ENCODE measurements at places on chromosomes 6 and 20.

- DNase-seq = no peak
Observed at GRCh38 chr20:21280522-21281016, 22.6 kb upstream of the XRN2 start.

DNA sequence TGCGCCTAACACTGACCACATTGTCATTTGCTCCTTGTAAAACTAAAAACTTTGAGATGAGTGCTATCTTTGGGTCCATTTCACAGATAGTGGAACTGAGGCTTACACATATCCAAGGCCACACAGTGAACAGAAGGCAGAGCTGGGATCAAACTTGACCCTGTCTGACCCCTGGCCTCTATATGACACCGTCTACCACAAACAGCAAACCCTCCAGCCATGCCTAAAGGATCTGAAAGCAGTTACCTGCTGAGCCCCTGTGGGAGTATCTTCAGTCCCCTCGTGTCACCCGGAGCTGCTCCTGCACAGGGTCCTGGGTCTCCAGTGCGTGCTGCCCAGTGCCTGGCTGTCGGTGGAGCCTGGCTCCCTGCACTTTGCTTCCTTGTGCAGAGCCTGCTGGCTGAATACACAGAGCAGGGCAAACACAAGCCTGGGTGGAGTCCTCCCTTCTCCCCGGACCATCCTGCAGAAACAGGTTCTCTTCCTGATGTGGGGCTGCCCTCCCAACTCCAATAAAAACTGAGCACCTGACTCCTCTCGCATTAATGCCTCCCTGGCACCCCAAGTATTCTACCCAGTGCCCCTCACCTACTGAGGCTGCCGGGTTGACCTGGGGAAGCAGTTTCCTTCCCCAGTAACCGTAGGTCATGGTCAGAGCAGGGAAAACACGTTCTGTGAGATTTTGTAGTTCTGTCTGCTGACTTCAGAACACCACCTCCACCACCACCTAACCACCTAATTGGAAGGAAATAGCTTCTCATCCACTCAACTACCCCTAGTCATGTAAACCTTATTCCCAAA, at the start of gene BCAS1:
Gene BCAS1 (minus strand): TSS at position 408 of the 801 bp plus-strand sequence. CDS start 11,876 bp downstream, outside the sequence.
- DNase-seq = no peak

DNA sequence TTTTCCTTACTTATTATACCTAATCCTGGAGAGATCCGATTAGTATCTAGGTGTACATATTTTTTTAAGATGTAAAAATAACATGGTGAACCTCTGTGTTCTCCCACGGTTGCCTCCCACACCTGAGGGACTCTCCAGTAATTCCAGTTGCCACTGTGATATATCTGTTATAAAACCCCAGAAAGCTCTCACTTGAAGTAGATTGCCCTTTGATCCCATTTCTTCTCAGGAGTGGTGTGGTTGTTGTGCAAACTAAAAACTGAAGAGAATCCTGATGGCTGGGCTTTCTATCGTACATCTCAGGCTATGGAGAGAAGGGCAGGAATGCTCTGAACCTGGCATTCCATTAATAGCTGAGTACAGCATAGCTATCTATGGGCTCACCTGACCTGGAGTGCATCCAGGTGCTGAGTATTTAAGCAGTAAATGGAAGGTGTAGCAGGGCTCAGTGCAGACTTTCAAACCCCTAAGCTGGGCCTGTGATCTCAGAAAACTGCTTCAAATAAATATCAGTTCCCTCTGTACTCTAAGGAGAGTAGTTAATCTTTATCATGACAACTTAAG, 41.0 kb downstream of the VGLL2 start:
- peak; percentile 5 for DNase-seq

DNA sequence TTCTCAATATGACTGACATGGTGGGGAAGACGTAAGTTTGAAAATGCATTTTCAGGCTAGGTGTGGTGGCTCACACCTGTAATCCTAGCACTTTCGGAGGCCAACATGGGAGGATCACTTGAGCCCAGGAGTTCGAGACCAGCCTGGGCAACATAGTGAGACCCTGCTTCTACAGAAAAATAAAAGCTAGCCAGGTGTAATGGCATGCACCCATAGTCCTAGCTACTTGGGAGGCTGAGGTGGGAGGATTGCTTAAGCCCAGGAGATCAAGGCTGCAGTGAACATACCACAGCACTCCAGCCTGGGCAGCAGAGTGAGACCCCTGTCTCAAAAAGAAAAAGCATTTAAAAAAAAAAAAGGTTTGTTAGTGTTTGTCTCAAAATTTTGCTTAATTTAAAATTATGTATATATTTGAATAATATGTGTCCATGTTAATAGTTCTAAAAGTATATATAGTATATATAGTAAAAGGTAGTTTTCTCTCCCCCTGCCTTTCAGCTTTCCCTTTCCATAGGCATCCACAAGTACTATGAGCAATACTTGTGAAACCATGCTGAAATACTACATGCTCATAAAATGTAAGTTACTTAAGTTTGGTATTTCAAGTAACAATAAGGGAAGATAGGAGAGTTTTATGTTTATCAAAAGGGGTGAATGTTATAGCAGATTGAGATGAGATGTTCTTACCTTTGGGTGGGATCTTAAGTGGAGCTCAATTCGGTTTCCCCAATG, 15.1 kb downstream of the PTPRA start:
- DNase-seq = no peak

DNA sequence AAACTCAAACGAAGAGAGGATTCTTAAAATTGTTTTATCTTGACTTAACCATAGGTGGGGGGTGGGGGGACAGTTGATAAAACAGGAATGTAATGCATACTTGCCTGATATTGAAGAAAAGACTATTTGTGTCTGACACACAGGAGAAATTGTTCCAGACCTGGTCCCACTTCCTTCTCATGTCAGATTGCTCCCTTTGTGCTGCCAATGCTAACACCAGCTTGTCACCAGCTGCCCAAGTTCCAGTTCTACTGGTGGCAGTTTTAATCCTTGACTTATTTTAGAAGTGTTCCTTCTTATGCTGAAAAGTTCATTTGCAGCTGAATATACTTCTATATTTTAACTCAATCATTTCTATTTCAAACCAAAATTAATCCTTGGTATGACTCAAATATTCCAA, 127.3 kb downstream of the GMDS start:
- no peak for DNase-seq

GRCh38 chr6:38207375-38207774, 387.8 kb downstream of the ZFAND3 start:
- DNase-seq = no peak

- no peak for DNase-seq
Observed at GRCh38 chr6:56949925-56950495, 4.9 kb upstream of the BEND6 start.

DNA sequence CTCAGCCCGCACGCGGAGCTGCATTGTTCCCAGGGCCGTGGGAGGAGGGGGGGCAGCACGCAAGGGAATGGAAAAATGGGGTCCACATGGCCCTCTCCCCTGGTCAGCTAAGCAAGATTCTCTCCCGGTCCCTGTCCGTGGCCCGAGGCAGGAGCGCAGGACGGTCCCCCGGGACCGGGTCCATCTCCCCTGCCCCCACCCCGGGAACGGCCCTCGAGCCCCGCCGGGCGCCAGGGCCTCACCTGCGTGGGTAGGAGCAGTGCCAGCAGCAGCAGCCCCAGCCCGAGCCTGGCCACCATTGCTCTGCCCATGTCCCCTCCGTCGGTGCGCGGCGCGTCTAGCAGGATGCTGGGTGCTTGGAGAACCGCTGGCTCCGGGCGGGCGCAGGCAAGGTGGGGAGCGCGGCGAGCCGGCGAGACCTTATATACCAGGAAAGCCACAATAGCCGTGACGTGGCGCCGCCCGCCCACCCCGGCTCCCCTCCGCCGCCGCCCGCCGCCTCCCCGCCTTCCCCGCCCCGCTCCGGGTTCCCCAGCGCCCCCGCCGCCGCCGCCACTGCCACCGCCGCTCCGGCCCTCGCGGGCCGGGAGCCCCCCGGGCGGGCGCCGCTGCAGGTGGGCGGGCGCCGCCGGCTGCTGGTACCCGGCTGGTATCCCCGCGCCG, at the start of gene CD24:
Gene CD24 (minus strand): TSS at position 394 of the 663 bp plus-strand sequence. CDS start 83 bp downstream, at position 311.
- peak; percentile 51 for DNase-seq

DNA sequence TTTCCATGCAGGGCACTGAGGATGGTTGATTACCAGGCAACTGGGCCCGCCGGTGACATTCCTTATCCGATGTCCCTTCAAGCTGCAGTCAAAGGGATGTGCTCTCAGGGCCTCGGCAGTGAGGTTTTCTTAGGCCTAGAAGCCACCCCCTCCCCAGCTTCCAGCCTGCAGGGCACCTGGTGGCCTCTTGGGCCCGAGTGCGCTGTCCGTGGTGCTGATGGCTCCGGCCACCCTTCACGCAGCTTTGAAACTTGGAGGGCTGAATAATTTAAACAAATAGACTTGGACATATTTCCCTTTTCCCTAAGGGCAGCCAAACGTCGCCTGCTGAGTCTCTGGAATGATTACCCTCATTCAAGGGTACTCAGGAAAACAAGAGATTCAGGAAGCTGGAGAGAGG, 8.9 kb upstream of the MLN start:
- DNase-seq = peak; percentile 62

GRCh38 chr20:2299301-2299700, 3.5 kb downstream of the TGM3 start:
- DNase-seq = no peak

DNA sequence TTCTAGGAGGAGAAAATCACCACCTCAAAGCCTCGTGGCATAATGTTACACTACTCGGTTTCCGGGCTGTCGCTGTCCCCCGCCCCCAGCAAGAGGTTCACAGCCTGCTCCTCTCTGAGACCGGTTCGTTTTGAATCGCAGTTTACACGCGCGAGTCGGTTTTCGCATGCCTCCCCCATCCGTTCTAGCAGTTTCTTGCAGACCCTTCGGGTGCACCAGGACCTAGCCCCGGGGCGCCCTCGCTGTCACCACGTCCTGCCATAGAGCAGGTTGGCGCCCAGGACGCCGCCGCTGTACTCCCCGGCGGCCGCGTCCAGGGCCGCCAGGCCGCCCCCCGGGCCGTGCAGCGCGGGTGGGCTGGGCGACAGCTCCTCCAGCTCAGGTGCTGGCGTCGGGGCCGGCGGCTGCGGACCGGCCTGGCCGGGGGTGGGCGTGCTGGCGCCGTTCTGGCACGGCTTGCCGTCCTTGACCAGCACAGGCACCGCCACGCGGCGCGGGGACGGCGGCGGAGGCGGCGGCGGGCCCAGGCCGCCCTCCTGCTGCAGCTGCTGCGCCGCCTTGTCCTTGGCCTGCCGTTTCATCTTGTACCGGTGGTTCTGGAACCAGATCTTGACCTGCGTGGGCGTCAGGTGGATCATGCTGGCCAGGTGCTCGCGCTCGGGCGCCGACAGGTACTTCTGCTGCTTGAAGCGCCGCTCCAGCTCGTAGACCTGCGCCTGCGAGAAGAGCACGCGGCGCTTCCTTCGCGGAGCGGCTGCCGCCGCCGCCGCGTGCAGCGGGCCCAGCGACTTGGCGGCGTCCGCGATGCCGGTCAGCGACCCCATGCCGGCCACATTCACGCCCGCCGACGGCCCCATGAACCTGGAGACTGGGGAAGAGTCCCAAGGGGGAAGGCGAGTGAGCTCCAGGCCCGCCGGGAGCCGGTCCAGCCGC, 1.4 kb downstream of the NKX2-4 start:
- DNase-seq = no peak

- DNase-seq = no peak
Observed at GRCh38 chr20:19259141-19259591, 46.7 kb downstream of the SLC24A3 start.

GRCh38 chr20:59082077-59082740, 39.6 kb upstream of the PRELID3B start:
- DNase-seq = peak; percentile 64

GRCh38 chr6:150133686-150134085, 9.2 kb upstream of the PPP1R14C start:
- DNase-seq = no peak

DNA sequence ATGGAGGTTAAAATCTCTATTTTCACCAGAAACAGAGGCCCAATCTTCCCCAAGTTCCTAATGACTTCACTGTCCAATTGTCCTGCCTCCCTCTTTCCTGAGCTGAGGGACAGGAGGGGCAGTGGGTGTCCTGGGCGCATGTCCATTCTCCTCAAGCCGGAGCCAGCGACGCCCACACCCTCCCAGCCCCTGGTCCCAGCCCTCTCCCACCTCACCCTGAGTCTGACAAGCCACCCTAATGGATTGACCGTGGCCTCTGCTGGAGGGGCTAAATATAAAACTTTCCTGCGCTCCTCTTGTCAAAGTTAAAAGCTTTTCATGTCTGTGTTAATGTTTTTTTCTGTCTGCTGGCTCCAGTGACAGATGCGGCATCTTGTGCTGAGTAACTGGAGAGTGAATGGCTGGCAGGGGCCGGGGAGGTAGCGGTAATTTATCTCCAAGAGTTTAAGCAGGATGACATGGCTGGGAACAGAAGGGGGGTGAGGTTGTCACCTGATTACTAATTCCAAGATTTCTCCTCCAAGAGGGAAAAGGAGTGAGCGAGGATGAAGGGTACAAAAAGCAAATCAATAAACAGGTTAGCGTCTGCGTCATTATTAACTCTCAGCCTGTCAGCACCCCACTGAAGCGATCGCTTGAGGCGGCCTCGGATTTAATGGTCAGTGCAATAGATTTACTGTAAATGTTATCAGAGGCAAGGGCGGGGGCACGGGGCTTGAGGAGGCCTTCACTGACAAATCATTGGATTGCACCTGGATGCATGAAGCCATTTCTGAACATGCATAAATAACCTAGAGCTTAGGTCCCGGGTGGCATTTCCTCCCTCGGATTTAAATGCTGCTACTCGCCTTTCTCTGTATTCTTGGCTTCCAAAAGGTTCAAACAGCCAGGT, 118.1 kb upstream of the MAFB start:
- DNase-seq = no peak

DNA sequence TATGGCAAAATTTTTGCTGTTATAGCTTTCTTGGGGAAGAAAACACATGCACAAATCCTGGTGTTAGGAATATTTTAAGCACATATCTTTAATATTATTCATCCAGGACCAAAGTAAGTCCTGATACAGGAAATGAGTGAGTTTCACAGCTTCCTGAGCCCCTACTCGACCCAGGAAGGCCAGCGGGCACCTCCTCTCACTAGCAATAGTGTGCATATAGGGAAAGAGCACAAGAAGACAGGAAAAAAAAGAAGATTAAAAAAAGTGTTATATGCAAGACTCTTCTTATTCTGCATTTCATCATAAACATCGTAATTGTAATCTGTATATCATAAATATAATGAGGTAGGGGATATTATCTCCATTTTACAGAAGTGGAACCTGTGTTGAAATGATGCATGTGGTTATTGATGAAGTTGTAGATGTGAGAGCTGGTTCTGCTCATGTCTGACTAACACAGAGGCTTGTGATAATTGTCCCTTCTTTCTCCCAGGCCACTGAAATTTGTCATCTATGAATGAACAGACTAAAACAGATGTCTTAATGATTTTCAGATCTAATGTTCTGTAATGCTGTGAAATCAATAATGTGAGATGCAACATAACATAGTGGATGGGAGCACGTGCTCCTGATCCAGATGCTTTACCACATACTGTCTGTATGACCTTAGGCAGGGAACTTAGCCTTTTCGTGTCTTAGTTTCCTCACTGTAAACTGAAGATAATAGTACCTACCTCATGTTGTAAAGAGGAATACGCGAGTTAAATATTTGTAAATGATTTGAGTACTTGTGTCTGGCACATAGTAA, 101.2 kb downstream of the MYO6 start:
- no peak for DNase-seq

- DNase-seq = no peak
Observed at GRCh38 chr6:90160013-90160412, 136.6 kb downstream of the BACH2 start.

GRCh38 chr6:108403236-108403635, 108.4 kb downstream of the AFG1L start:
- no peak for DNase-seq

- DNase-seq = no peak
Observed at GRCh38 chr20:62156592-62157386, 13.2 kb downstream of the SS18L1 start.
